ENCODE measurements at places on chromosomes 2 and 18.

- DNase-seq = no peak
Observed at GRCh38 chr2:83747141-83747540, 711.9 kb downstream of the SUCLG1 start.

DNA sequence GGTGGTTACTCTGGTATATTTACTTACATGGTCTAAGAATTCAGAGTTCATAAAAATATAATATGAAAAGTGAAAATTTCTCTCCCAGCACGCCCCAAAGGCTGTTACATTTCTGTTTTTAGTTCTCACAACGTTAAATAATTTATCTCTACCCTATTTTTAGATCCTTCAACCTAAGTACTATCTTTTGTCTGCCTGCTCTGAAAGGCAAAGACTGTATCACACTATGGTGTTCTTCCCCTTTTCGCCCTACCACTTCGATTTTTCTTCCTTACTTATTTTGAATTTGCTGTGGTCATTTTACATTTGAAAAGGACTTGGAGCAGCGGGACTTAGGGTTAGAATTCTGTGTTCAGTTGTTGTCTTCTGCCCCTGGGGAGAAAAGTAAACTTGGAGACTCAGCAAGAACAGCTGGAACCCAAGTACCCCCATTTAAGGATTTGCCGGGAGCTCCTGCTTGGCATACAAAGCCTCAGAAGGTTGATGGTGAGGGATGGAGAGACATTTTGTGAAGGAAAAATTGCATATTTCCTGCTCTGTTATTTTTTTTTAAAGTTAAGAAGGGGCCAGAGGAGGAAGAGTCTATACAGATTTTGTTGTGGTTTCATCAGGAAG is 19.0 kb downstream of the ADAM23 start:
- DNase-seq = no peak

DNA sequence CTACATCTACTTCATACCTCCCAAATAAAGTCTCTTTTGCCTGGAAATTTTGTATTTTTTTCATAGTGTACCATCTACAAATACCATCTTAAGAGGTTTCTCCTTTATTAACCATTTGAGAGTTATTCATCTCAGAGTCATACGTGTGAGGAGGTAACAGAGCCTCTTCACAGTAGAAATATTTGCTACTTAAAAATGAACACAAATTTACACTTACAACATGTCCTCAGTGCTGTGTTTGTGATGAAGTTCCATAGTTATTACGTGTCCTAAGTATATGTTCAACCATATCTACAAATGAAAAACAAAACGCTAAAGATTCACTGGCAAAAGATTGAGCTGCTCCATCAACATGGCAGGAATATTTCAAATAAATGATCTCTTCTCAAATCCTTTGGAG is 48.5 kb upstream of the HNRNPA3 start:
- DNase-seq = no peak

DNA sequence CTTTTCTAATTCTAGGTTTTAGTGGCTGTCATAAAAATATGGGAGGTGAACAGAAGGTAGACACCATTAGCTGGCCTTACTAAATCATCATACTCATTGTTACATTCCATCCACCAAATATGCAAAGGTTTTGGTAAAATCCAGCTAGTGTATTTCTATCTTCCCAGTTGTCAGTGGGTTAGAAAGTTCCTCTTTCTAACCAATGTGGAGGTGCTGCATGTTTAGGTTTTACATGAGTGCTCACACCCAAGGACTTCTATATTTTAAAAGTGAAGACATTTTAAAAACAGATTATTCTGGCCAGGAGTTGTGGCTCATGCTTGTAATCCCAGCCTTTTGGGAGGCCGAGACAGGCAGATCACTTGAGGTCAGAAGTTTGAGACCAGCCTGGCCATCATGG is 5.9 kb downstream of the ALPP start:
- no peak for DNase-seq

DNA sequence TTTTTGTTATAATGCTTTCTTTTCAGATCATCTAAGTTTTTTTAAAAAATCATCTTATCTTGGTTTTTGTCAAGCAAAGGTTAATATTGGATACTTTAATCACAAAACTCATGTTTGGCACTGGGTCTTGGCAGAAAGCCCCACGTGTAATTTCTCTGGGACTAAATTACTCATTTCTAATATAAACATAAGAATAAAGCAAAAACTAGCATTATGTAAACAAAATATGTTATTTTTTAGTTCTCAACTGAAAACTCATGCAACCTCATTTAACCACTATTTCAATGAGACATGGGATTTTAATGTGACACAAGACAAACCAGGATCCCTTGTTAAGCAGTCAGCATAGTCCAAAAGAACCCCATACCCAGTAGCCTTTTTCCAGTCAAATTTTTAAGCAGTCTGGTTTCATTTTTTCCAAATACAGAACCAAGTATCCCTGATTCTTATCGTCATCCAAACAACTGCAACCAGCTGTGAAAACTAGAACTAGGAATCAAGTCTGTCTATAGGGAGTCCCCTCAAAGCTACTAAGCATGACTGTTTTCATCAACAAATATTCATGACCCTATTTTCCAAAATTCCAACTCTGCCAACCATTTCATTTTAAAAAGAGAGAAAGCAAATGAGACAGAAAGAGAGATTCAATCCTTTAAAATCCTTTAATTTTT is 27.1 kb downstream of the PID1 start:
- no peak for DNase-seq

GRCh38 chr2:1990724-1991123 is 246.4 kb upstream of the PXDN start:
- DNase-seq = no peak

GRCh38 chr2:5392658-5393057 is 299.5 kb upstream of the SOX11 start:
- no peak for DNase-seq

GRCh38 chr2:102111823-102112222 is 30.7 kb upstream of the IL1R1 start:
- DNase-seq = no peak

DNA sequence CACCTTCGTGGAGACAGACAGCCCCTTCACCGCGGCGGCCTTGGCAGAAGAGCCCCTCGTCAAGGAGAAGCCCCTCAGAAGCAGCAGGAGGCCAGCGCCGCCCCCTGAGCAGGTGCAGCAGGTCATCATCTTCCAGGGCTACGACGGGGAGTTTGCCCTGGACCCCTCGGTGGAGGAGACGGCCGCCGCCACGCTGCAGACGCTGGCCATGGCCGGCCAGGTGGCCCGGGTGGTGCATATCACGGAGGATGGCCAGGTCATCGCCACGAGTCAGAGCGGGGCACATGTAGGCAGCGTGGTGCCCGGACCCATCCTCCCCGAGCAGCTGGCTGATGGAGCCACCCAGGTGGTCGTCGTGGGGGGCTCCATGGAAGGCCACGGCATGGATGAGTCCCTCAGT is 145.7 kb downstream of the PTGR3 start:
- DNase-seq = no peak

DNA sequence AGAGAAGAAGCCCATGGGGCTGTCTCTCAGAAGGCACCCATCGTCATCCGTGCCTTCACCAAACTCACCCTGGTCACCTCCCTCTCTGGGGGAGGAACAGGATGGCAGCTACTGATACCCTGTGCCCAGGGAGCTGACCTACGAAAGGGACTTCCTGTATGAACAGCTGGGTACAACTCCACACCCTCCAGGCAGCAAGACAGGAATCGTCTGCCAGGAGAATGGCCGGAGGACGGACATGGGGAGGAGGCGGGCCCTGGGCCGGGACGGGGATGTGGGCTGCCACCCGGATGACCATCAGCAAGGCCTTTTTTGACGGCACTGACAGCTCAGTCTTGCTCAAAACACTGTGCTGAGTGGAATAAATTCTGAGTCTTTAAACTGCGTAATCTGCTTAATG is 243.6 kb downstream of the HDAC4 start:
- DNase-seq = no peak

DNA sequence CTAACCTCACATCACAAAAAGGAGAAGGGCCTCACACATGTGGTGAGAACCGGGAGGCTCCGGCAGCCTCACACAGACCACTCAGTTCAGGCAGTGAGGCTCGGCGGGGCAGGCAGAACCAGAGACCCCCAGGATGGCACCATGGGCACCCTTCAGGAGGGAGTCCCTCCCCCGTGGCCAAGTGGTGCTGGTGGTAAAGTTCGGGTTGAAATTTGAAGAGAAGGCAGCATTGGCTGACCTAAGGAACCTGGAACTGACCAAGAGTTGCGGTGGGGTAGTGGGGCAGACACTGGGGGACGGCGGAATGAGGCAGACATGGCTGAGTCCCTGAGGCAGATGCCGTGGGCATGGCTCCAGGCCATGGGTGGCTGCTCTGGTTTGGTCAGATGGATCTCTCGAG is 239.3 kb upstream of the MYT1L start:
- no peak for DNase-seq

DNA sequence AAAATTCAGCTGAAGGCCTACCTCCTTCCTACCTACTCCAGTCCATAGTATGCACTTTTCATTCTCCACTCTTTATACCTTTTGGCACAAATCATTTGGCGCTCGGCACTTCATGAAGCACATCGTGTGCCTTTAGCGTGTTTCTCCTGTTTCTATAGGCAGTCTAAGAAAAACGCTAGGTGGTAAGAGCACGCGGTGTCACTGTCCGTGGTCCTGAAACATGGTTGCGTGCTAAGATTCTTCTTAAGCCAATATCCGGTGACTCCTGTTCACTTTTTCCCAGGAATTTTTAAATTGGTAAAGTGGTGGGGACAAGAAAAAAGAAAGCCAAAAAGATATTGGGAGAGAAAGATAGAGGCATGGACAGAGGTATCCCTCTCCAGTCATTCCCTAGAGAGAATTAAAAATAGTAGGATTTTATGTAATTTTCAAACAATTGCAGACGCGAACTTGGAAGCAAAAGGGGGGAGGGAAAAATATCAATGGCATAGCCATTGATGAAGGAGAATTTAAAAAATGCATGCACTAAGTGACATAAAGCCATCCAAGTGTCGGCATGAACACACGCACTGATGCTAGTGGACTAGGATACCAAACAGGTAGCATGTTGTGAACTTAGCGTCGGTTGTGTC is 1.4 kb upstream of the CTNNA2 start:
- DNase-seq = no peak

- DNase-seq = no peak
Observed at GRCh38 chr18:56379256-56379655, 259.1 kb downstream of the TXNL1 start.

DNA sequence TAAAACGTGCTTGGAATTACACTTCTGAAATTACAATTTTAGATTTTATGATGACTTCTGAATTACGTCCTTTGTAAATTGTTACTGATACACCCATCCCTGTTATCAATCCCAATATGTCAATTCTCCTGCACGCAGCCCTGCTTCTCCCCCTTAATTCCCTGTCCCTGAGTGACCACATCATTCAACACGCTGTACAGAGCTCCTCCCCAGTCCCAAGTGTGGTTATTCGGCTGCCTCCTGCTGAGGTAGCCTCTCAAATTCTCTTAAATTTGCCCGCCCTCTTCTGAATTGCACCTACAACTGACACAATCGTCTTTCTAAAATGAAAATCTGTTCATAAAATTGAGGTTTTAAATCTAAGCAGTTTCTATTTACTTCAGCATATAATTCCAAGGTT is 10.1 kb downstream of the SERPINB8 start:
- no peak for DNase-seq

DNA sequence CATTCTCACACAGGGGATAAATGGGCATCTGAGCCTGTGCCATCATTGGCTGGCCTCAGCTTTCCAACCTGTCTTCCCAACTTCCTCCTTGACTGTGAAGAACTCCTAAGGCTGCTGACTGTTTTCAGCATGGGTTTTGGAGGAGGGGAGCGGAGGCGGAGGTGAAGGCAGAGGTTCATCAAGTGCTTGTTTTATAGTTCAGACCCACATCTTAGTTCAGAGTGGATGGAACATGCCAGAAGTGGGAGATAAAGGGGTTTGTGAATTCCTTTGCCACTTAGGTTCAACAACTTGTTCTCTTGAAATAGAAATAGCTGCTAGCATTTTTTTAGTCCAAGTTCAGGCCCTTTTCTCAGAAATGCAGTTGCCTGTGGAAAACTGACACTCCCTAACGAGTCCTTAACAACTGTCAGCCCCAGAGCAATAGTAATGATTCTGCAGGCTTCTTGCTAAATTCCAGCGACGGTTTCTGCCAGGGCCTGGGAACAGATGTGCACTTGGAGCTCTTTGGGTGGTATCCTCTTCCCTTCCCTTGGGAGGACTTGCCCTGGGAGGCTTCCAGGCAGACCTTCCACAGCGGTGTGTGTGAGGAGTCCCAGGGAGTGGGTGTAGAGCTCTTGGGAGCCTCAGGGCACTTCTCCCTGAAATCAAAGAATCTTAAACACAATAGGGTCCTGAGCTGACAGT is 30.1 kb upstream of the ITGA6 start:
- no peak for DNase-seq

DNA sequence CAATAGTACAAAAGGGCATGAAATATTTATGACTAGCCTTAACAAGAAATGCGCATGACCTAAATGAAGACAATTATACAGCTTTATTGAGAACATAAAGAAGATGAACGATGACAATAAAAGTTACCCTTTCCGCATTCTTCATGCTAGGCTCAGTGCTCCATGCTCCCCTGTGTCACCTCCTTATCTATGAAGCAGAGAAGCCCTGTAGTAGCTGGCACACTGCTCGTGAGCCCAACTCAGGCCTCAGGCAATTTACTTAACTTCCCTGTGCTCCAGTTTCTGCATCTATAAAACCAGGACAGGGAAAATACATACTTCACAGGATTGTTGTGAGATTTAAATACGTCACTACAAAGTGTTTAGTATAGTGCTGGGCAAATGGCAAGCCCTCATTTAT is 34.5 kb upstream of the NABP1 start:
- DNase-seq = no peak

- no peak for DNase-seq
Observed at GRCh38 chr2:57869758-57870344, 176.8 kb upstream of the VRK2 start.

DNA sequence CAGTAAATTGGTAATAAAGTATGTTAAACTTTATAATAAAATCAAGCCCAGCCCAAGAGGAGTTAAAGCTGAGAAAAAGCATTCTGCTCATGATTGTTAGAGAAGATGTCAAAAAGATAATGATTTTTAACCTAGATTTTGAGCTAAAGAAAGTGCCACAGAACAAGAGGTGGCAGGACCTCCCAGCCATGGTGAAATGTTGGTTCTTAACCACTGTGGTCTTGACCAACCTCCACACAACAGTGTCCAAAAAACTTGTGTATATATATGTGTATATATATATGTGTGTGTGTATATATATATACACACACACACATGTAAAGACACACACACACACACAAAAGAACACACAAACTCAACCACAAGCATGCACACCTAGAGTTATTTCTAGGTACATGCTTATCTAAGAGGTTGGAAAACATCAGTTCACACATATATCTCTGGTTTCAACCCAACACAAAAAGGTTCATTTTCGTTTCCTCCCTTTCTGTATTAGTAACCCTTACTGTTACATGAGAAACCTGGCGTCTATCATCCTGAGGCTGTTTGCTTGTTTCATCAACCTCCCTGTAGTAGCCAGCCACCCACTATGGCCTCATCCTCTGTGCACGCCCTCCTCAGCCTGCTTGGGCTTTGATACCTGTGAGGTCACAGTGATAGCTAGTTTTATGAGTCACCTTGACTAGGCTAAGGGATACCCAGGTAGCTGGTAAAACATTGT is 631.8 kb upstream of the ID2 start:
- peak; percentile 38 for DNase-seq

- DNase-seq = no peak
Observed at GRCh38 chr2:123101434-123101833, 923.7 kb upstream of the CNTNAP5 start.

Measured in GM18507 (cell line).